Stimulated activated CD4-positive, alpha-beta T cell treated with anti-CD3 and anti-CD28 coated beads, Interleukin-4, amount 100 ng/mL, for 4 hours (primary cell): ENCODE measurements at places on chromosomes 3 and 15.

- no peak for DNase-seq
Measured at GRCh38 chr15:28085489-28086174, 13.5 kb downstream of the OCA2 start.

DNA sequence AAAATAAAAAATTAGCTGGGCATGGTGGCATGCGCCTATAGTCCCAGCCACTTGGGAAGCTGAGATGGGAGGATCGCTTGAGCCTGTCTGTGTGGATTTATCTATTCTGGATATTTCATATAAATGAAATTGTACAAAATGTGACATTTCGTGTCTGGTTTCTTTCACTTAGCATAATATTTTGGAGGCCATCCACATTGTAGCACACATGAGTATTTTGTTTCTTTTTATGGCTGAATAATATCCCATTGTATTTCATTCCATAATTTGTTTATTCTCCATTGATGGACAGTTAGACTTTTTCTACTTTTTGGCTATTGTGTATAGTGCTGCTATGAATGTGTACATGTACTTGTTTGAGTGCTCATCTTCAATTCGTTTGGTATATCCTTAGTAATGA is 52.9 kb upstream of the DYNC1LI1 start:
- no peak for DNase-seq

GRCh38 chr15:40731034-40731433 is 24.0 kb downstream of the RMDN3 start:
- DNase-seq = no peak

GRCh38 chr3:46386205-46386604 is 15.5 kb downstream of the CCR5 start:
- DNase-seq = no peak

DNA sequence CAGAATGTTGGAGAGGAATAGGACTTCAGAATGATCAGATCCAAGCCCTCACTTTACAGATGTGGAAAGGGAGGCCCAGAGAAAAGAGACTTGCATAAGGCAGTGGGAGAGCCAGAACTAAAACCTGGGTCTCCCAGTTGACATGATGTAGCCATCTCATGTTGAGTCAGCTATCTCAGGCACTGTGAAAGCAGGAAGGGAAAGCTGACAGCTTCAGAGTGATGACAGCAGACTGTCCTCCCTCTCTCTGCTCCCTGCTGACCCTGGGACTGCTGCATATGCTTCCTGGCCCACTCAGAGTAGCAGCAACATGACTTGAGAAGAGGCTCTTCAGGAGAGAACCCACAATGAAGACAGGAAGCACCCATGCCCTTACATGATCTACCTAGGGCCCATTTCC is 14.7 kb downstream of the FHIT start:
- DNase-seq = no peak

GRCh38 chr15:63492541-63493077 is 11.8 kb upstream of the USP3 start:
- no peak for DNase-seq

DNA sequence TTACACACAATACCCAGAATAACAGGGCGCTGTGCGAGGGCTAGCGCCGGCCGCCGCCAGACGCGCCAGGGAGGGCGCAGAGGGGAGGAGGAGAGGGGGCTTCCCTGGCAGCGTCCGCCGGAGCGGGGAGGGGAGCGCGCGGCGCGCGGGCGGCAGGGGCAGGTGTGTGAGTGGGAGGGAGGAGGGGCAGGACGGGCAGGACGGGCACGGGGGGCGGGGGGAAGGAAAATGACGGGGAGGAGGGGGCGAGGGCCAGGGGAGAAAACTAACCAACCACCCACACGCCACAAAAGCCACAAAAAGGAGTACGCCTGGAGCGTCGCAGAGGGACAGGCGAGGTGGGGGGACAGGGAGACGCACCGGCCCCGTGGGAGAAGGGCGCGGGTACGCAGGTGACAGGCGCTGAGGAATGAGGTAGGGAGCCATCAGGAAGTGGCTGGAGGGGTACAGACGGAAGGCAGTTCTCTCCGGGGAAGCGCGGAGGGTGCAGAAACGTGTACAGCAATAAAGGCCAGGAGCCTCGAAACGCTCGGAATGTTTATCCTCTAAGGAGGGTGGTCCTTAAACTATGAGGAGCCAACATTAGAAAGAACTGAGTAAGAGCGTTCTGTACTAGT is 610 bp upstream of the SATB1 start:
- peak; percentile 81 for DNase-seq

DNA sequence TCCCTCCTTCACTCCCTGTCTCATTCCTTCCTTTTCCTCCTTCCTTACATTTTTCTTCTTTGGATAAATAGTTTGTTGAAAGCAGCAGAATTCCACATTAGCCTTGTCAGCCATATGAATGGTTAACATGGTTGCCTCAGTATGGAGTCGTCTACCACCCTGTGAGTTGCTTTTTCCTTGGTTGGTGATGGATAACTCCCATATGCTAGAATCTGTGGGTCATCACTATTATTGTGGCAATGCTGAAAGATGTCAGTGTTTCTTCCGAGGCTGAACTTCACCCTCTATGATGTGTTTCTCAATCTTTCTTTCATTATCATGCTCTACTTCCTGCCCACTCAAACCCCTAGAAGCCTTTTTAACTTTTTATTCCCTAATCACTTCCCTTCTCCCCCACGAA is 481.8 kb upstream of the KCNMB2 start:
- no peak for DNase-seq

DNA sequence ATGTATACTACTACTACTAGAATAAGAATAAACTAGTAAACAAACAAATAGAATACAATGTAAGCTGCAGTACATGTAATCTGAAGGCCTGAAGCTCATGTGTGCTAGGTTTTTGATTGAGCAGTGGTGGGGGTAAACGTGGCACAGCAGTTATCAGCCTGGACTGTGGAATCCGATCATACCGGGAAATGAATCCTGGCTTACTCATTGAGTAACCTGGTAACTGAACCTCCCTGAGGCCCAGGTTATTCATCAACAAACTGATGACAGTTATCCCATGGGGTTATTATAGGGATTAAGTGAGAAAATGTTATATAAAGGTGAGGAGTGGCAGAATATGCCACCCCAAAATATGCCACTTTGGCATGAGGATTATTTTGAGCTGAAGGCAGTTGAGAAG is 339.1 kb downstream of the FHIT start:
- DNase-seq = no peak

DNA sequence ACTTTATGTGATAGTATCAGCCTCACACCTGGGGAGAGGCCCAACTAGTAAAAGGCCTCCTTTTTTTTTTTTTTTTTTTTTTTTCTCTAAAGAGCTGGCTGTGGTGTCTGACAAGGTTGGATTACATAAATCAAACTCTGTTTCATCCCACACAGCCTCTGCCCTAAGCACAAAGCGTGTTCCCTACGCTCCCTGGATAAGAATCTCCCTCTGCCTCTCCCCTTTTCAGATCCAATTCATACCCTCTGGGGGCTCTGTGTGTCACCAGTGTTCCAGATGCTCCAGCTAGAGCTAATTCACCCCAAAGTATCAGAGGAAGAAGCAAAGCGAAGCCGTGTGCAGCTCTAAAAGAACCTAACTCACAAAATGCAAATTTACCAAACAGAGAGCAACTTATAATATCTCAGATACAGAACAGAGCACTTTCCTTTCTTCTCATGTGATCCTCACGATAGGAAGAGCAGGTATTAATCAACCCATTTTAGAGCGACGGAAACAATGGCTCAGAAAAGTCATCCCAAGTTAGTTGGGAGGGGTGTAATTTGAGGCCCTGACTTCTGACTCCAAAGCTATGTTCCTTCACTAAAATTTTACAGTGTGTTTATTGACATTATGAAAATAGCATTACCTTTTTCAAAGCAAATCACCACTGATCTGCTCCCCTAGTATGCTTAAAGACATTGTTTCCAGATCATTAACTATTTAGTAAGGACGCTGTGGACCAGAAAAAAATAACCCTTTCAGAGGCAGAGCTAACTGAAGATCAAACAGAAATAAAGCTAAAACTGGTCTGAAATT is 12.4 kb downstream of the BMF start:
- no peak for DNase-seq

DNA sequence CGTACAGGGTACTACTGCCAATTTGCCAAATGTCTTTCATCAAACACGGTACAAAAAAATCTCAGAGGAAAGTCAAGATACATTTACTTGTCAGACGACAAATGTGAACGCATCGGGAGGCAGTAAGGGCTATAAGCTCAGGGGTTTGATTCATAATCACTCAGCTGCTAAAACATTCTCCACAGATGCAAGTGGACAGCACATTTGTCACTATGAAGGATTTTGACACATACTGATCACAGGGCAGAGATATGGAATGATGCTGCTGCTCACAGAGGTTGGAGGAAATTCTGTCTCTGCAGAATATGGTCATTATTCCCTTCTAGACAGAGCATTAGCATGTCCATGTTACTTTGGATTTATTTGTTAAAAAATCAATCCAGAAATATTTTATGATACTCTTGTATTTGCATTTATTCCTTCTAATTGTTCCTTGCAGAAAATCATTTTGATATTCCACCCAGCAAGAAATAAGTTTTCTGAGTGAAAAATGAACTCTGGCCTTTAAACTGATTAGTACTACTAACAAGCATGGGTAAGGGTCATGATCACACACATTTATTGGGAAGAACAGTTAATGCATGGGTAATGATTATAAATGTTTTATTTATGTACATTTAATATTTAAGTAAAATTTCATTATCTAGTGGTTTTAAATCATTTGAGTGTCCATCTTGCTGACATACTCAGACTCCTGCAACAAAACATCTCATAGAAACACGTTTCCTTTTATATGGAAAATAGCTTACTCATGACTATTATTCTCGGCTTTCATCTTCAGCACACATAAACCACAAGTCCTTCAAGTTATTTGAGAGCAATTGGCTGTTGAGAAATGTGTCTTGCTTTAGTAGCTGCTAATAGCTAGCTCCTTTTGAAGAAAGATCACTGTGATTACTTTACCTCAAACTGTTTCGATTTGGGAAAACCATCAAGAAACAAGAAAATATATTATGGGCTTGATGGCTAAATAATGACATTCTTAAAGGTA is 559.3 kb downstream of the MECOM start:
- no peak for DNase-seq

DNA sequence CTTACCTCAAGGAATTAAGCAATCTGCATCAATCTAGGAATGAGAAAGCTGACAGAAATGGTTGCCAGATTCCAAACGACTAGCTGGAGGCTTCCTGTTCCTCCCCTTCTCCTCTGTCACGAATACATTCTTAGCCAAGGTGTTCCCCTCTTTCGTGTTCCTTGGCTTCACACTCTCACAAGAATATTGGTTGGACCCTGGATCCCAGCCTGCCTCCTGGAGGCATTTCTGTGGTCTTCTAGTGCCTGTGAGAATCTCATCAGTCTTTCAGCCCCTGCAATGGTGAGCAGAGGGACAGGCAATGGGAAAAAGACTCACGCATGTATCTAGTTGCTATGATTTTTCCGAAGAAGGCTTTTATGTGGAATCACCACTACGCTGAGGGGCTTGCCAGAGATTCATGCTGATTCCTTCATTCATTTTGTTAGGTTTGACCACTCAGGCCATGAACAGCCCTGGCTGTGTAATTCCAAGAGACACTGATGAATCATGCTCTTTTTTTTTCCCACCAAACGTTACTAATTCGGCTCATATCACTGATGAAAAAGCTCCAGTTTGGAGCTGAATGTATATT is 1.6 kb upstream of the P3H2 start:
- no peak for DNase-seq

DNA sequence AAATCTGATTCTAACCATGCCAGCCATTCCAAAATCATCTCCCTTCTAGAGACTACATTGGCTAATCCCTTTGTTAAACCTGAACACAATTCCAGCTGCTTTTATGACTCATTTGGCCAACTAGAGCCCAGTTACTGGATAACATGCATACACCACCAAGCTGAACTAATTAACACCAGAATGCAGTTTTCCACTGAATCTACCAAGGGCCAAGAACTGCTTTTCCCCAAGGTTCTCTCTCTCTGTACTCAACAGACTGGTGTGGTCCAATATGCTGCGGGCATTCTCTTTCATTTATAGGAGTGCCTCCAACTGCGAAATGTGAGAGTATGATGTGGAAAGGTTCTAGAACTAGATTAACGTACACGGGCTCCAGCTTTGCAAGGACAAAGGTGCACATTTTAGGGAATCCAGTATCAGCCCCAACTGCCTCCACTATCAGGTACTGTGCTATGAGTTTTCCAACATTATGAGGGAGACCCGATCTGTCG is 1.5 kb downstream of the CHSY1 start:
- no peak for DNase-seq
